Hematopoietic multipotent progenitor cell (in vitro differentiated cells): ENCODE measurements at places on chromosomes 16 and 17.
A peak's percentile ranks its signal among the peaks of the same experiment; 100 is the strongest.

DNA sequence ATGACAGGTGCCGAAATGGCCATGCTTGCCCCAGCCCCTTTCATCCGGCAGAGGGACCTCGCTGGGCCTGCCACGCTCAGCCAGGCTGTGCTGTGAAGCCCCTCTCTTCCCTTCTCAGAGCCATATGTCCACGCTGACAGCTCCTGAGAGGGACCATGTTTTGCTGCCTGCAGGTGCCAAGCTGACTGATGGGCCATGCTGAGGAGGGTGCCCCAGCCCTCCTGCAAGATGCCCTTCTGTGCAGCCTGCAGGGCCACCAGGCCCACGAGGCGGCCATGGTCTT is 33.1 kb upstream of the CDH15 start:
- no peak for DNase-seq

GRCh38 chr16:69859105-69859989 is 91.8 kb upstream of the CLEC18A start:
- peak; percentile 24 for DNase-seq

DNA sequence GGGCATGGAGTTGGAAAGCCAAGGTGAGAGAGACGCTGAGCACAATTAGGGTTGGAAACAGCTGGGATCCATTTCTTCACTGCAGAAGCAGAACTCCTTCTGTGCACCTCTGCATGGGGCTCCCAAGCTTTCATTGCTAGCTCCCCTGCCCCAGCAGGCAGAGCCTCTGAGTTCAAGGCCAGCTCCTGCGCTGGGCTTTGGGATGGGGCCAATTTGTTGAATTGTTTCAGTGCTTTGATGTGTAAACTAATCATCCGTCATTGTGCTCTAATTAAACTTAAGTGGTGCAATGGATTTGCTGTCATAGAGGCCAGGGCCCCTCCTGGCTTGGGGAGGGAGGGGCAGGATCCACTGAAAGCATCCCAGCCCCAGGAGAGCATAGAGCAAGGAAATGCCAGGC is 13.5 kb upstream of the LYRM9 start:
- no peak for DNase-seq

DNA sequence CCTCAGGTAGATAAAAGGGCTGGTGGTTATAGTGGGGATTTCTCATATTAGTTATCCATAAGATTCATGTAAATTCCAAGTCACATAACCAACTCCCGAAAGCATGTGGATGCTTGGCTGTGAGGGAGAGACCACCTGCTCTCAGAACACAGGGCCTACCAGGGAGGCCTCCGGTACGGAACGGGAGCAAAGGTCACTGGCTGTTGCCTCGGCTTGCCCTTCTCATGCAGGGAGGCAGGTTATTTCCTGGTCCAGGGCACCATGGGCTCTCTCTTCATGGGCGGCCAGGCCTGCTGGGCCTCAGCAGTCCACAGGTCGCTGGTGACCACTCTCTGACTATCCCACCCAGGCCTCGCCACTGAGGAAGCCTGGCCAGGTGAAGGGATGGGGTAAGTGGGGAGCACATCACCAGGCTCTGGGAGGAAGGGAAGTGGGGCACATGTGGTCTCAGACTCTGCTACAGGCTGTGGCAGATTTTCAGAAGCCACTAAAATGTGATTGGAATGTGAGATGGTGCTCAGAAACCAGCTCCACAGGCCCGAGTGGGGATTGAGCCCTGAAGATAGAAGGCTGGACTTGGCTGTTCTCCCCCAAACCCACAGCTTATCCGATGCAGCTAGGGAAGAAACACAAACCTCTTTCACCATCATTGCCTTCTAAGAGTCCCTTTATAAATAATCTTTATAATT is 45.4 kb downstream of the HNF1B start:
- DNase-seq: no peak

GRCh38 chr17:1906662-1907101 is 76.9 kb downstream of the RPA1 start:
- DNase-seq: no peak

DNA sequence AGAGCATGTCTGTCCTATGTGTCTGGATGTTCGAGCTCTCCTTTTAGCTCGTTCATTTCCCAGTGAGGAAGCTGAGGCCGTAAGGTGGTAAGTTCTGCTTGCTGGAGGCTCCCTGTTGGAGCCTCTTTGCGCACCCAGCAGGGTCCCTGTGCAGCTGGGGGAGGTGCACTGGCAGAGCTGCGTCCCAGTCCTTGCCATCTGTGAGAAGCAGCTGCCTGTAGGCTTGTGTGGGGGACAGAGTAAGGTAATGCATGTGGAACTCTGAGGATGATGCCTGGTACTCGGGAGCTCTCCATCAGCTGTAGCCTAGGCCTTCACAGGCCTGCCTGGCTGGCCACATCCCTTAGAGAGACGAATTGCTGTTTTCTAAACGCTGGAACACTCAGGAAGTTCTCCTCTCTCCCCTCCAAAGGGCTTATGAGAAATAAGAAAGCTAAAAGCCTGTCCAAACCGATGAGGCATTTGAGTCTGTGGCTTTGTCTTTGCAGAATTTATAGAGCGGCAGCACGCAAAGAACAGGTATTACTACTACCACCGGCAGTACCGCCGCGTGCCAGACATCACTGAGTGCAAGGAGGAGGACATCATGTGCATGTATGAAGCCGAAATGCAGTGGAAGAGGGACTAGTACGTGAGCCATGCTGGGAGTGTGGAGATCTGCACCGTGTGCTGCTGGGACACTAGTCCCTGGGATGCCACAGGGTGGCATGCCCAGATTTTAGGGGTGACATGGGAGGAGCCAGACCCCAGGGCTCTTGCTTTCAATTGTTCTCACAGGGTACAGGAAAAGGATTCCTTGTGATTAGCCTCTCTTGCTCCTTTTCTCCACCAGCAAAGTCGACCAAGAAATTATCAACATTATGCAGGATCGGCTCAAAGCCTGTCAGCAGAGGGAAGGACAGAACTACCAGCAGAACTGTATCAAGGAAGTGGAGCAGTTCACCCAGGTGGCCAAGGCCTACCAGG is 1.6 kb downstream of the NDUFB10 start:
- no peak for DNase-seq

DNA sequence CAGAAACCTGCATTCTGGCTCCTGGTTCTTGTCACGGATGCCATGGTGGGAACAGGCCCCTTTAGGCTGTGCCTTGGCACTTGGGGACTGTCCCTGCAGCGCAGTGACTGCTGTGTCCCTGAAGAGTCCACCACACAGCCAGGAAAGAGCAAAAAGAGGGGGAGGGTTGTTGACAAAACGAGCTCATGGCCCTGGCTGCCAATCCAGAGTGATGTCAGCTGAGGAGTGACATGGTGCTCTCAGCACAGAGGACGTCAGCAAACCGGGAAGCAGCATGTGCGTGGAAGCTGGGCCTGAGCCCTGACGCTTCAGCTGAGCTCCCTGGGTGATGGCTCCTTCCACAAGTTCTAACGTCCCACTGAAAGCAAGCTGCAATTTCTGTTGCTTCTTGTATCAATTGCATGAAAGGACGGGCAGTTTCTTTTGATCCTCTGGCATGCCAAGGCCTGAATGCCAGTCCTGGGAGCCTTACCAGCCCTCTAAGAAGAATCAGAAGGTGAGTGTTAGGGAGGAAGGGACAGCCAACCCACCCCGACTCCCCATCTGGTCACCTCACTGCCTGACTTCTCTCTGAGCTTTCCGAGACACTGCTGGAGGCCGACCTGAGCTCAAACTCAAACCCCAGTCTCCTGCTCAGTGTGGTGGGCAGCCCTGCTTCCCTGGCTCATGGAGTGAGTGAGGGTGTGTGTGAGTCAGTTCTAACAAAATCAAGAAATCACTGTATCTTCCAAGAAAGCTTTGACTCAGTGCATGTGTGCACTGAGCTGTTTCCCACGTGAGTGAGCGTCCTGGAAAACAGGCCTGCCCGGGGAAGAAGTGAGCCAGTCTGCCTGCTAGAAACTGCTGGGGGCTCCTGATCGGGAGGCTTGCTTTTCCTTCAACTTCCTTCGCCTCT is 14.7 kb upstream of the WNT3 start:
- DNase-seq: no peak

DNA sequence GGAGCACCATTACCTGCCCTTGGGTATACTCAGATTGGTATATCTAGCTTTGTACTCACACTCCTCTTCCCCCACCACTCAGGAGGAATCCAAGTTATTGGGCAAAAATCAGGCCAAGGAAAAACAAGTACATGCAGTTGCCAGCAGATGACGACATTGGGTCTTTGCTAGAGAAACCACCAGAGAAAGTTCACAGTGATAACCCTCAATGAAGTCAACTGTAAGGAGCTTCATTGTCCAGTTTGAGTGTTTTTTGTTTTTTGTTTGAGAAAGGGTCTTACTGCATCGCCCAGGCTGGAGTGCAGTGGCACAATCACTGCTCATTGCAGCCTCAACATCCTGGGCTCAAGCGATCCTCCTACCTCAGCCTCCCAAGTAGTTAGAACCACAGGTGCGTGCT is 34.6 kb upstream of the TOX3 start:
- DNase-seq: no peak

- DNase-seq: no peak
Measured at GRCh38 chr16:89845417-89845816, 17.1 kb downstream of the SPIRE2 start.

- DNase-seq: no peak
Measured at GRCh38 chr17:48724251-48725003, 1.4 kb downstream of the PRAC2 start.

DNA sequence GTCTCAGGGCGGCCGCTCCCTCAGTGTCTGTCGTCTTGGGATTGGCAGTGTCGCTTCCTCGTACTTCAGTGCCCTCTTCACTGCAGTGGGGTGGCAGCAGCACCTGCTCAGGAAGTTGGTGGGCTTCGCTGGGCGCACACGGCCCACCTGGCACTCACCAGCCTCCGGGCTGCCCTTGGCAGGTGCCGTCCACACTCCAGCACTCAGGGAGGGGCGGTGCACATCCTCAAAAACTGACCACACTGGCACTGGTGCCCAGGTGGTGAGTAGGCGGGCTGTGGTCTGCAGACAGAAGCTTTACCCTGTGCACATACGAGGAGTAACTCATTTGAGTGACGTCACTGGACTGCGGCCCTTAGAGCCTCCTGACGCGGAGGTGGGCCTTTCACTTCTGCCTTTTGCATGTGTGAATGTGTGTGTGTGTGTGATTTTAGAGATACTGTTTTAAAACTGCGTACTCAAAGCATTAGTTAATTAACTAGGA is 94.6 kb downstream of the BANP start:
- no peak for DNase-seq

GRCh38 chr17:10087355-10087754 is 111.1 kb downstream of the GAS7 start:
- no peak for DNase-seq

GRCh38 chr17:376936-377863 is 24.6 kb upstream of the RPH3AL start:
- DNase-seq: no peak

DNA sequence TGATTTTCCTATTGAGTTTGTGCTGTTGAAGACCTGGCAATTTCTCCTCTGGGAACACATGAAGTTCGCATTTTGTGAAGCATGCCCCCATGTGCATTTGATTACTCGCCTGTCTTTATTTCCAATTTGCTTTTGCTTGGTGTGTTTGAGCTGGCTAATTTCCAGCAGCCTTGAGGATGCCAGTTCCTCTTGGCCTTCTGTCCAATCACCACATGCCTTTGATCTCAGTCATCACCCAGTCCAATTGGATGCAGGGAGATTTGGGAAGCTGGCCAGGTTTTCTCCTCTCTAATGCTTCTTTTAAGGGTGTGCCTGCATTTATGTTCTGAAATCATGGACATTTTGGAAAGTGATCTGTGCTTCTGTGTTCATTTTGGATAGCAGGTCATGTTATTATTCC is 3.8 kb upstream of the TMEM100 start:
- DNase-seq: no peak

- no peak for DNase-seq
Measured at GRCh38 chr17:42347198-42347597, 41.0 kb downstream of the STAT3 start.

DNA sequence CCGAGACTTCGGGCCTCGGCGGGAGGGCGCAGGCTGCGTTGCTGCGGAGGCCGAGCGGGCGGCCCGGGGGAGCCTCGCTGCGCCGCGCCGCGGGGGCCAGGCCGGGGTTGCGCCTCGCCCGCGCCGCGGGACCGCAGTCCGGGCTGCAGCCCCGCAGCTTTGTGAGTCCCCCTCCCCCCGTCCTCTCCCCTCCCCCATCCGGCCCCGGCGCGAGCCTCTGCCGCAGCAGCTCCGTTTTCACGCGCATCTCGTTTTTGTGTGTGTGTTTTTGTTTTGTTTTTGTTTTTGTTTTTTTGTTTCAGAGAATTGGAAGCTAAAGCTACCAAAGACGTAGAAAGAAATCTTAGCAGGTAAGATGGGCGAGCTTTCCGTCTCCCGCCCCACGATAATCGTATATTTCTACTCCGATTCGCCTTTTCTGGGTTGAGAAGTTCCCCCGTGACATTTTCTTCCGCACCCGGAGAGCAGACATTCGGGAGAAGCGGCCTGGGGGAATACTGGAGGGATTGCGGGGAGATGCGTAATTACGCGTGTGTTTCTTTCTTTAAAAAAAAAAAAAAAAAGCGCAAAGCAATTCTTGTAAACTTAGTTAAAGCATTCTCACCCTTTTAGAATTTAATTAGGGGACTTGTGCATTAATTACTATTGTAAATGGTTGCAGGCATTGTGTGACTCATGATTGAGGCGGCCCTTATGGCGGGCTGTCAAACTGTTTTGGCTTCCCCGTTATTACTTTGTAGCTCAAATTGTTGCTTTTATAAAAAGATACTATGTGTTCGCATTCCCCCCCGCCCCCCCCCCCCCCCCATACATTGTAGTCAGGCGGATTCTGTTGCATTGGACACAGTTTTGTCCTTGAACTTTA is 732 bp downstream of the TNRC6A start:
- peak; percentile 7 for DNase-seq

- no peak for DNase-seq
Measured at GRCh38 chr16:3142770-3143169, 7.9 kb downstream of the ZNF213 start.

- DNase-seq: no peak
Measured at GRCh38 chr17:35630530-35631148, 43.5 kb downstream of the AP2B1 start.

GRCh38 chr17:10050597-10051101 is 145.6 kb upstream of the RCVRN start:
- peak; percentile 92 for DNase-seq

GRCh38 chr17:21297597-21297996 is 13.1 kb downstream of the MAP2K3 start:
- no peak for DNase-seq

DNA sequence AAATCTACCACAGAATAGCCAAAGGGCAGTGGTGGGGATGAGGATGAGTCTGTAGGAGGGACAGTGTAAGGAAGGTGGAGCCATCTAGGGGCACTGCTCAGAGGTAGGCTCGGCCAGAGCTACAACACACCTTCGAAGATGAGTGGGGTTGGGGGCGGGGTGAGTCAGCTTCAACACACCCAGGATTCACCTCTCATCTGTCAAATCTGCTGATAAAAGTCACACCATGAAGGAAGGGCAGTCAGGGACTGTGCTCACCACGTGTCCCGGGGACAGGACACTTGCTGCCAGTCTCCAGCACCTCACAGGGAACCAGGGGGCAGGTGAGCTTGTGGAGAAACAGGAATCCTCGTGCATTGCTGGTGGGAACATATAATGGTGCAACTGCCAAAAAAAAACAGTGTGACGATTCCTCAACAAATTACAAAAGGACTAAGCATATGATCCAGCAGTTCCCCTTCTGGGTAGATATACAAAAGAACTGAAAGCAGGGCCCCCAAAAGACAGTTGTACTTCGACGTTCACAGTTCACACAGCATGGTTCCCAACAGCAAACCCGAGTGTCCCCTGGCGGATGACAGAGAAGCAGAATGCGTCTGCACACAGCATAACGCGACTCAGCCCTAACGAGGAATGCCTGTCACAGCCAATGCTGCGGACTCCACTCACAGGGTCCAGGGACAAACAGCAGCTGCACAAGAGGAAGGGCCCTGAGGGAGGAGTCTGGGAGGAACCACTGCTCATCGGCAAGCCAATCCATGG is 133.1 kb downstream of the ANKRD11 start:
- peak; percentile 43 for DNase-seq

GRCh38 chr16:4519274-4520058 is 19.1 kb downstream of the CDIP1 start:
- DNase-seq: no peak
